Stimulated activated CD4-positive, alpha-beta T cell treated with anti-CD3 and anti-CD28 coated beads, TNF-alpha, amount 100 ng/mL, for 4 hours (primary cell): ENCODE measurements at places on chromosomes 5 and 9.

DNA sequence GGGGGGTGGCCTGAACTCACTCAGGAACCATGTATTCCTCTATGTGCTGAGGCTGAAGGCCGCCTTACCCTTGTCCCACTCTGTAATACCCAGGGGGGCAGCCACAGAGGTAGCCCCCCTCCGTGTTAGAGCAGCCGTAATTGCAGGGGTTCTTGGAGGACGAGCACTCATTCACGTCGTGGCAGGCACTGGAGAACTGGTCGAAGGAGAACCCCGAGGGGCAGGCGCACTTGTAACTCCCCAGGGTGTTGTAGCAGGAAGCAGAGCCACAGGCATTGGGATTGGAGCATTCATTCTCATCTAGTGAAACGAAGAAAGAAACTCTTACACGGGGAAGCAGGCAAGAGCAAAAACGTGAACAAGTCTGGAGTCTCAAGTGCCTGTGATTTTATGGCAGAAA is 179.8 kb downstream of the SLC12A2 start:
- DNase-seq, result no peak

DNA sequence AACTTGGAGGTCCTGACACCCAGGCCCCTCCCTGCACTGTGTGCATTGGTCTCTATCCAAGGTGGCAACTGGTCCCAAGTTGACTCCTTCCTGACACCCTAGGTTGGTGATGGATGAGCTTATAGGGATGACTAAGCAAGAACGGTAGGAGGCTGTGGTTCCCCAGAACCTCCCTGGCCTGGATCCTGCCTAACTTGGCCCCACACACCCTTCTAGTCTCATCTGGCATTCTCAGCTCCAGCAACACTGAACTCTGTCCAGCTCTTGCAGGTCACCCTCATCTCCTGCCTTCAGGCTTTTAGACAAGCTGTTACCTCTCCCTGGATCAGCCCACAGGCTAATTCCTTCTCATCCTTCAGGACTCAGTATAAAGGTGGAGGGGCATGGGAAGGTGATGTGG is 16.5 kb downstream of the AQP3 start:
- DNase-seq, result no peak

- no peak for DNase-seq
Measured at GRCh38 chr5:150163547-150164059, 3.0 kb upstream of the CDX1 start.

GRCh38 chr5:96372726-96373380 is 60.2 kb downstream of the PCSK1 start:
- no peak for DNase-seq

DNA sequence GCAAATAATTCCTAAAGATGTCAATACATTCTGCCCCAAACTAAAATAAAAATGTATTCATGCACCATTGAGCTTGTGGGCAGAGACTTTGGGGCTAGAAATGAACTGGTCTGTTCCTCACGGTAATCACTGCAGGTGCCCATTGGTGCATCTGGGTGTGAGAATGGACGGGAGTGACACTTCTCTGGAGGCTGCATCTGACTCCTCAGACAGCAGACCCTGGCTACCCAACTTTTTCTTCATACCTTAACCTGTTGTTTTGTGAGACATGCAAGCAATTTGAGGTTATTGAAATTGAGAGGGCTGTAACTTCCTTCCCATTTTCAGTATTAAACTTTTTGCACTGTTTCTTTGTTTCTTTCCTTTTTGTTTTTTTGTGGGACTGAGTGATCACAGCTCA is 333.4 kb downstream of the ICE1 start:
- DNase-seq, result no peak

DNA sequence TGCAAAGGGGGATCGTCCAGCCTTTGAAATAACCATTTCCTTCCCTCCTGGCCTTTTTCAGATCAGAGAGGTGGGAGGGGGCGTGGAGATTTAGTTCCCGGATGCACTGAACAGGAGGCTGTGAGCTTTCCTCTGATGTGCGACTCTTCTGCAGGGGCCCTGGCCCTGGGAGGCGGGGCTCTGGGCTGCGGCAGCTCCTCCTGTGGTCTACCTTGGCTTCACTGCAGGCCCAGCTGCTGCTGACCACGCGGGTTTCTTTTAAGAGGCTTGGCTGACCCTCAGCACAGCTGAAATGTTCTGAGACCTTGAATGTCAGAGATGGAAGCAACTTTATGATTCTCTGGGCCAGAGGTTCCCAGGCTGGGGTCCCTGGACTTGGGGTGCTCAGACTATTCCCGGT is 27.0 kb upstream of the COL15A1 start:
- no peak for DNase-seq

DNA sequence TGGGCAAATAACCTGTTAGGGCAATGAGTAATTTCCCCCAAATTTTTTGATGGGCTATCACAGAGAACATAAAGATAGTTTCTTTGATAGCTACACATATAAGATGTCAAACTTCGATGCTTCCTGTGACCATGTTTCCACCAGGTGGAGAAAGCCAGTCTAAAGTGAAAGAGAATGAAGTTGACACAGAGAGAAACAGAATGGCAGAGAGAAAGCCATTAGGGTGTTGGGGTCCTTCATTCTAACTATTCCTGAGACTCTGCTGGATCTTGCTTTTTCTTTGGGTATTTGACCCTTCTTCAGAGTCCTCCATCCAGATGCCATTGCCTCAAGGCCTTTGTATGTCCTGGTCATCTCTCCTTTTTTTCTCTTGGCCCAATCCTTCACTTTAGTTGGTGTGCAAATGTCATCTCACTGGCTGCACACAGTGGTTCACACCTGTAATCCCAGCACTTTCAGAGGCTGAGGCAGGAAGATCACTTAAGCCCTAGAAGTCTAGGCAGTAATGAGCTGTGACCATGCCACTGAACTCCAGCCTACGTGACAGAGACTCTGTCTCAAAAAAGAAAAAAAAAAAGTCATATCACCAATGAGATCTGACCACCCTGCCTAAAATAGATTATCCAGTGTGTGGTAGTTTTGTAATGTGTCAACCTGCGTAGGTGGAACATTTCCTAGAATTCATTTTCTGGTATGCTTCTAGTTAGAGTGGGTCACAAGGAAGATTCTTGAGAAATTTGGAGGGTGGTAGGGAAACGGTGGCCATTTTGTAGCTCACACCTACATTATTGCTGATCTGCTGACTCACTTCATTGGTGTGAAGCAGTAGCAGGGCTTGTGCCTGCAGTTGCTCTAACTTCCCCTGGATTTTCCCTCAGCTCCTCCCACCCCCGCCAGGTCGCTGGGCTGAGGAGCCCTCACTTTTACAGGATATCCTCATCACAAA is 20.8 kb upstream of the KIF2A start:
- no peak for DNase-seq

GRCh38 chr9:129174724-129175514 is 3.1 kb downstream of the IER5L start:
- no peak for DNase-seq

DNA sequence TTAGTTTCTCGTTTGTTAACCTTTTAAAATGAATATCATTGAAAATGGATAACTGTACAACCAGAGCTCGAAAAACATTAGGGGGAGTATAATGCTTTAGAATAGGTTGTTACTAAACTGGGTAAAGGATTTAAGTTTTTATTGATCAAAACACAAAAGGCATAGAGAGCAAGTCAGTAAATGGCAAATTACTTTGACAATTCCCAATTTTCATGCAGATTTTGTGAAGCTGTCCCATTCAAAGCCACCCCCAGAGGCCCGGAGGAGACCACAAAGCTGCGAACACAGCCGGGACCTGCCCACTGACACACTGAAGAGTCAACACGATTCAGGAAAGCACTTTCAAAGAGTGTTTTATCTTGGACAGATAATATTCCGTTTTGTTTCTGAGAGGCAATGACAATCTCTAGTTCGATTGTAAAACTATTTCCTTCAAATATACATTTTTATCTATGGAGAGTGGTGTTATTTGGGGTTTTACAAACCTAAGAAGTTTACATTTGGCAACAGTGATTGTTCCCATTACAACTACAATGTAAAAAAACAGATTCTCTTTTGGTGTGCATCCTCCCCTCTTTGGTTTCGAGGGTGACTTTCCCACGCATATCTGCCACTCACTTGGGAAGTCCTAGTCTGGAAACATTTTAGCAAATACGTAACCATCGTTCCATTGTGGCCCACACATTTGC is 182.6 kb upstream of the TBCA start:
- no peak for DNase-seq

DNA sequence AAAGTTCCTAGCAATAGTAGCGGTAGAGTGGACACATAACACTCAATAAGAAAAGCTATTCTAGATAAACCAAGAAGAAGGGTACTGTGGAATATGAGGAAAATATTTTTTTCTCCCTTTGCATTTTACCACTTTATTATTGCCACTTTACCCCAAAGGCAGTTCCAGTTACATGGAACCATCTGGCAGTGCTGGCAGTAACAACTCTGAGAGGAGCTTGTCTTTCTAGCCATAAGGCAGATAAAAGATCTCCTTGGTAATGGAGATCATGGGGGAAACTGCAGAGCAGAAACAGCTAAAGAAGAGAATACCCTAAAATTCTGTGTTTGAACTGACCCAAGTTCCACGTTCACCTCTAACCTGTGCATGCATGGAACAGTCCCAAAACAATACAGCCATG is 38.5 kb downstream of the UBTD2 start:
- DNase-seq, result no peak

DNA sequence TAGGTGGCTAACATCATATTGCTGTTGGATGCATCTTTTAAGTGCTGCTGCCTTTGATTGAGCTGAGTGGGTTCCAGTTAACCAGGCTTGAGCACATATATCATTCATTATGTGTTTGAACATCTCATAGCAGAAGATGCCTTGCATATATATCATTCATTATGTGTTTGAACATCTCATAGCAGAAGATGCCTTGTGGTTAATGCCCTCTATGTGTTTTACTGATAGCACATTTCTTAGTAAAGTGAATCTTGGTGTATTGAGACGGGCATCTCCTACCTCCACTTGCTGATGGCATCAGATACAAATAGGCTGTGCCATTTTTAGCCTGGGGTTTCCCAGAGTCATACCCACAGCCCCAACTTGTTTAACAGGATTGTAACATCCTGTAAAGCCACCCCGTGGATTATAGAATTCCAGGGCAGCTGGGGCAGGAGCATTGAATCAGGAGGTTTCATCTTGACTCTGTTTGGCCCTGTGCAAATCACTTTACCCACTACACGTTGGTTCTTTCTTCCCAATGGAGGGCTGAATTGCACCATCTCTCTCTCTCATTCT is 26.5 kb downstream of the MTAP start:
- DNase-seq, result no peak

DNA sequence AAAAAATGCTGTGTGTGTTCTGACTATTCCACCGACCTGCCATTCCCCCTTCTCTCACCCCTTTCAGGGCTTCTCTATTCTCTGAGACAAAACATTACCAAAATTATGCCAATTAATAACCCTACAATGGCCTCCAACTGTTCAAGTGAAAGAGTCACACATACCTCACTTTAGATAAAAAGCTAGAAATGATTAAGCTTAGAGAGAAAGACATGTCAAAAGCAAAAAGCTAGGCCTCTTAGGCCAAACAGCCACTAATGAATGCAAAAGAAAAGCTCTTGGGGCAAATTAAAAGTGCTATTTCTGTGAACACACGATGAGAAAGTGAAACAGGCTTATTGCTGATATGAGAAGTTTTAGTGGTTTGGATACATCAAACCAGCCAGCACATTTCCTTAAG is 279.6 kb upstream of the GRAMD2B start:
- no peak for DNase-seq

DNA sequence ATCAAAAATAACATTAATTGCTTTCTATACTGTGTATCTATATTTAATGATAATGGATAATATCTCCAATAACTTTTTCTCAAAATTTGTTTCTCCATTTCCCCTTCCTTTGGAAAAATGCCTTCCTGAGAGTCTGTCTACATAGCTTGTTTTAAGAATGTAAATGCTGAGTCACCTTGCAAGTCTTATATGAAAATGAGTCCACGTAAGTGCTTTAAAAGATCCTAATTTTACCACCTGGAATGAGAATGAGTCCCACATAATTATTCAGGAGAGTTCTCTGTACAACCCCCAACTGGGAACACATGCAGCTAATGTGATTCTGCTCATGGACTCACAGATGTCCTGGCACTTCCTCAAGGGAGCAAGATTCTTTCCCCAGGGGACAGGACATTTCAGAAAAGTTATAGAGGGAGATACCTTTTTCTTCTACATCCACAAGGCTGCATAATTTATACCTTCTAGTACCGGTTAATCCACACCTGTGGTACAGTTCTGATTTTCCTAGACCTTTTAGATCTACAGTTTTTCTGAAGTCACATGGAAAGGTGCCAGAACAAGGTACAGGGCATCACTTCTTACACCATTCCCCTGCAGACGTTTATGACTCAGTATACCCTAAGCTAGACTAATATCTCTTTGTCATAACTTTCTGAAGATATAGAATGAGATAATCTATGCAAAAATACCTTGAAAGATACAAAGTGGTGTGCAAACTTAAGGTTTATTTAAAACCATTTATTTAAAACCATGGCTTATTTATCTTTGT is 314.1 kb downstream of the CETN3 start:
- DNase-seq, result no peak

DNA sequence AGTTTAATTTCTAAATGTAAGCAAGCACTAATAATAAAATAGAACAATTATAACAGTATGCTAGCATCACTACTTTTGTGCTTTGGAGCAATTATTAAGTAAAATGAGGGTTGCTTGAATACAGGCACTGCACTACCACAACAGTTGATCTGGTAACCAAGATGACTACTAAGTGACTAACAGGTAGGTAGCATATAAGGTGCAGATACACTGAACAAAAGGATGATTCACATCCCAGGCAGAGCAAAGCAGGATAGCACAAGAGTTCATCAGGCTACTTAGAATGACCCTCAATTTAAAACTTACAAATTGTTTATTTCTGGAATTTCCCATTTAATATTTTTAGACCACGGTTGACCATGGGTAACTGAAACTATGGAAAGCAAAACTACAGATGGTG is 48.0 kb upstream of the RGS7BP start:
- no peak for DNase-seq

- no peak for DNase-seq
Measured at GRCh38 chr5:123449424-123449974, 26.3 kb upstream of the CEP120 start.

GRCh38 chr9:130107955-130108354 is 54.2 kb downstream of the GPR107 start:
- DNase-seq, result no peak

GRCh38 chr5:60722416-60722815 is 22.4 kb upstream of the DEPDC1B start:
- no peak for DNase-seq

DNA sequence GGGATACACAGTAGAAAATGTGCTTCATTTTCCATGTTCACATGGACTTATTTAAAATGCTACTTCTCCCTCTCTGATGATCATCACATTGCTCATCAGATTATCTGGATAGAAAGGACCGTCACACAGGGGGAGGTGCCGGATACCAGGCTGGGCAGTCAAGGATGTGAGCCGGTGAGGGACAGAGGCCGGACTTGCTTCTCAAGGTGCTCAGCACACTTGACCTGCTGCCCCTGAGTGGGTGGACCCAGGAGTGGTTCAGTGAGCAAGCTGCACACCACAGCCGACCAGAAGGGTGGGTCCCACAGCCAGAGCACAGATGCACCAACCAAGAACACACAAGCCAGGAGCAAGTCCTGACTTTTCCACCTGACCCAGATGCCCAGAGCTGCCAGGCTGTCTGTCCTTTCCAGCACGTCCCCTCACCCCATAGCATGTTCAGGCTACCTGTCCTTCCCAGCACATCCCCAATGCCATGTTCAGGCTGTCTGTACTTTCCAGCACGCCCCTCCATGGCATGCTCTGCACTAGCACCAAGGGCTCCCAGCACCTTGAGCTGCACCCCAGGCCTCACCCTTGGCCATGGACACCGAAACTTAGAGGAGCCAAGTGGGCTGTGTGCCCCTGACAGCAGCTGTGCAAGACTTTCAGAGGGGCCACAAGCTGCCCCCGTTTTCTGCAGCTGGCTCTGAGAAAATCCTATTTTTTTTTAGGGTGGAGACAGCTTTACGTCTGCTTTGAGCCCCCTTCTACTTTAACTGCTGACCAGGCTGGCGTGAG is 77.8 kb downstream of the SECISBP2 start:
- no peak for DNase-seq
